ENCODE measurements at places on chromosomes 7 and 10.

- DNase-seq: no peak
These were observed 187.6 kb downstream of the CFTR start for GRCh38 chr7:117667456-117667855.

GRCh38 chr7:22576612-22577469 is 76.9 kb upstream of the STEAP1B start:
- DNase-seq: no peak

DNA sequence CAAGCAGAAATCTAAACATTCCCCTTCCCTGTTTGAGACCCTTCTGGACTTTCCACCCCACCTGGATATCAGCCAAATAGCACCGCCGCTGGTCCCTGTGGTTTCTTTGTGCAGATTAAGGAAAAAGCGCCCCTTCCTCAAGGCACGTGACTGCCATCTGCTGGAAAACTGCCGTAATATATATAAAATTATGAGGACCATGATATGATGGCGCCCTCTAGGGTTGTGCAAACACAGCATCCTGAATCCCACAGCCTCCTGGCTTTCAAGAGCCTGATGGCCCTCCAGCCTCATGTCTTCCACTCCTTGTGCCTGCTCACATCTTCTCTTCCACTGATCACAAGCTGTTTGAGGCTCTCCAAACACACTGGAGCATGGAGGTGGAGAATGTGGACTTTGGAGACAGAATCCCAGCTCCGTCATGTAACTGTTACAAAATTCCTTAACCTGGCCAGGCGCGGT is 121.3 kb downstream of the MYL10 start:
- DNase-seq: peak; percentile 34

GRCh38 chr7:28830846-28831245 is 127.3 kb downstream of the TRIL start:
- no peak for DNase-seq

All from stimulated activated naive B cell treated with anti-CD40 and anti-IgM and Interleukin-4, amounts not matched to agents 10 μg/mL and 1 μg/mL and 100 μg/mL, for 72 hours (primary cell).